ENCODE measurements at places on chromosomes 13 and 19.
A peak's percentile ranks its signal among the peaks of the same experiment; 100 is the strongest.

DNA sequence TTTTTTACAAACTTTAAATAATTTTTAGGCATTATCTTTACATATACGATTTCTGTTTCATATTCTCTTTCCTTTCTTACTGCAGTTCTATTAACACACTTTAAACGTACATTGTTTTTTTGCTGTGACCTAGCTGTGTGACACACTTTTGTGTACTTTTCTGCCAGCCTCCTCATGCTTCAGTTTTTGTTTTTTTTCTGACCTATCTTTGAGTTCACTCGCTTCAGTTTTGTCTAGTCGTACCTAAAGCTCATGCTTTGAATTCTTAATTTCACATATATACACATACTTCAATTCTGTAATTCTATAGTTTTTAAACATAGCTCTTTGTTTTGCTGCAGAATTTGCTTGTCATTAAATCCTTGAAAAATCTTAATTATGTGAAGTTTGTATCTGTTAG, 150.4 kb downstream of the PDS5B start:
- DNase-seq: no peak

DNA sequence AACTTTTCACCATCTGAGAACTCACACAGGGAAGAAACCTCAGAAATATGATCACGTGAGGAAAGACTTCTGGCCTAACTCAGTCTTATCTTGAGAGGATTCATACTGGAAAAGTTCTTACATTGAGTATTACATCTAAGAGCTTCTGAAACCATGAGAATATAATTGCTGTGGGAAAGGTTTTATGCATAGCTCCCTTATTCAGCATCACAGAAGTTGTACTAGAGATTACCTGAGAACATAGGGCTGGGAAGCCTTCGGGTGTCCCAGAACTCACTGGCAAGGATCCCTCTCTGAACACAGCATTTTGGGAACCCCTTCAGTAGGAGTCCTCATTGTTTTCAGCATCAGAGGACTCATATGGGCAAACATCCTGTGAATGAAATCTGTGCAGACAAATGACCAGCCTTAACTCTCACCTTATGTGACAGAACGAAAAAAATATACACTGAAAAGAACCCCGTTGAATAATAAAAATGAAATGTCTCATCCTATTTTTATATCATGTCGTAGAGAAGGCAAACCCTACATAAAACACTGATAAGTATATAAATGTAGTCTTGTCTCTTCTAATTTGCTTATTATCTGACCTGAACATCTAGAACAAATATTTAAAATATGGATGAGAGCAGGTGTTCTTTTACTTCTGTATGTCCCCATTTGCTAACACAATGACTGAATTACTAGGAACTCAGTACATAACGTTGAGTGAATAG, 14.2 kb downstream of the ZNF274 start:
- DNase-seq: no peak

DNA sequence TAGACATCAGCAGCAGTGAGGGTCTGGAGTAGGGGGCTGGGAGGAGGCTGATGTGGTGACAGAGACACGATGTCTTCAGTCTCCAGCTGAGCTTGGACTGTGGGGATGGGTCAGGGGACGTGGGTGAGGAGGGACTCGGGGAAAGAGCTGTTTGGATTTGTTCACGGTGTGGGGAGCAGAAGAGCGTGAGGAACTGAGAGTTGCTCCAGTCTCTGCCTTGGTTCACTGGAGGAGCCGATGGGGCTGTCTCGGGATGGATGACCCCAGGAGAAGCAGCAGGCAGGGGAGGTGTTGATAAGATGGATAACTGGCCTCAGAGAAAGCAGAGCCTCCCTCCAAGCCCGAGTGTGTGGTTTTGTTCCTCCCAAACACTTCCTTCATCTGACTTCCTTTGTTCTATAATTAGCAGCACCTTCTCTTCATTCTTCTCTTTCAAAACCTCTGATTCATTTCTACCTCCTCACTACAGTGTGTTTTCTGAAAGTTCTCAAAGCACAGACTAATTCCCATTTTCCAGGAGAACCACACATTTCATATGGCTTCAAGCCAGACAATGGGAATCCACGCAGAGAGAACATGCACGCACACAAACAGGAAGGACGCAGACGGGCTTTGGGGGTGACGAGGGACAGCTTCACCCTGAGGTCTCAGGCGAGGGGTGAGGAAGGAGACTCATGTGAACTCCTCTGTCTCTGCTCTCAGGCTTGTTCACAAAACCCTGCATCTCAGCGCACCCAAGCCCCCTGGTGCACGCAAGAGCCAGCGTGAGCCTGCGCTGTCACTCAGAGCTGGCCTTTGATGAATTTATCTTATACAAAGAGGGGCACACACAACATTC, 18.6 kb downstream of the LAIR2 start:
- no peak for DNase-seq

DNA sequence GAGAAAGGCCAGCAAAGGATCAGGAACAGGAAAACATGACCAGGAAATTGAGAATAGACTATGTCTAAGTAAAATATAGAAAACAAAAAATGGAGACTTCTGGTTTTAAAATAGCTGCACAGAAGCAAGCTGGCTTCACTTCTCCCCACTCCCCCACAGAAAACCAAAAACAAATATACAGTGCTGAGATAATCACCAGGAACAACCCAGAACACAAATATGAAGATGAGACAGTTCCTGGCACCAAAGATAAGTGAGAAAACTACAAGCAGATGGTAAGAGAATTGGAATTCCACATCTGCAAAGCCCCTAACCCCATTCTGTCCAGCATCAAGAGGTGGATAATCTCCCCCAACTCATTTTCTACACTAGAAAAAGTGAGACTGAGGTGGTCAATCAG, 397.7 kb downstream of the SUCLA2 start:
- DNase-seq: no peak

- DNase-seq: no peak
Measured at GRCh38 chr13:28355822-28356371, 139.0 kb downstream of the FLT1 start.

- no peak for DNase-seq
Measured at GRCh38 chr13:46132109-46132508, 27.3 kb upstream of the CPB2 start.

DNA sequence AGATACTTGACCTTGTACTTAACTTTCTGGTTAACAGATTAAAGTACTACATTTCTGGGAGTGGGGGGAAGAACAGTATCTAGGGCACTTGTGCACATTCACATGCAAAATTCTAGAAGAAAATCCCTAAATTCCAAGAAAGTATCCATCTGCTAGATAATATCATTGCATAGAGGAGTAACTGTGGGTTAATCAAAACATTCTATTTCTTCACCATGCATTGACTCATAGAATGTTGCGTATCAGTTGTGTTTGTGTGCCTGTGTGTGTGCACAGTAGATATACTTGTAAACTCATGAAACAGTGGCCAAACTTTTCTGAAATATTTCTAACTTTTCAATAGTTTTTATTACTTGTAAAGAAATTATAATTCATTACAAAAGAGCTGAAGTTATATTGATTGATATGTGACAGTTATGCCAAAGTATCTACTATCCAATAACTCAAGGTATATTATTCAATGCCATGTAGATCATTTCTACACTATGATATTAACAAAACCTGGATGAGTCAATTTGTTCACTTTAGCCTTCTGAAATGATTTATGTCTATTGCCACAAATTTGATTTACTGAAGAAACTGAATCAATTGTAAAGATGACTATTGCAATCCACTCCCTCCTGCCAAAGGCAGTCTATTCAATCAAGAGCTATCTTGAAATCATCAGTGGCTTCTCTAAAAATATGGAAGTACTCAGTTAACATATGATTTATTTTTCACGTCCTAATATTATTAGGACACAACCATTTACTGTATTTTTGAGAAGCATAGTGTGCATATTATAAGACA, 756.7 kb upstream of the ARGLU1 start:
- no peak for DNase-seq

DNA sequence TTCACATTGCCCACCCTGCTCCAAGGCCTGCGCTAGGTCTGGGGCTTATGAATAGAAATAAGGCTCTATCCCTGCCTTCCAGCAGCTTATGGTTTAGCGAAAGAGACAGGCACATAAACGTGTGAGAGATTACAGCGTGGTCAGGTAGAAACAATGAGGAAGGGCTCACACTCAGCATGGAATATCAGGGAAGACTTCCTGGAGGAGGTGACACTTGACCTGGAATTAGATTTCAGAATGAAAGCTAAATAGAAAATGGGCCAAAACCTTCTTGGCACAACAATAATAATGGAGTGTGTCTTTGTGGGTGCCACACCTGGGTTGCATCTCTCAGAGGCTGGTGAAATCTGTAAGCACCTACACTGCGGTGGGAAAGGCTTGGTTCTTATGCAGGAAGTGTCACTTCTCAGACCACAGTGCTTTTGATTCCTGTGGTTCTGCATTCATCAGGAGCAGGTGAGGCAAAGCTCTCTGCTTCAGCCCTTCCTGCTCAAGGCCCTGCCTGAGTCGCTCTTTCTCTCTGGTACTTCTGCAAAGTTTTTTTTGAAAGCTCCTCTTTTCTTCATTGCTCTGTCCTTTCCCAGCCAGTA, 430.3 kb downstream of the ZNF536 start:
- no peak for DNase-seq

- DNase-seq: no peak
Measured at GRCh38 chr13:55576389-55576788, 1564.3 kb upstream of the PRR20A start.

DNA sequence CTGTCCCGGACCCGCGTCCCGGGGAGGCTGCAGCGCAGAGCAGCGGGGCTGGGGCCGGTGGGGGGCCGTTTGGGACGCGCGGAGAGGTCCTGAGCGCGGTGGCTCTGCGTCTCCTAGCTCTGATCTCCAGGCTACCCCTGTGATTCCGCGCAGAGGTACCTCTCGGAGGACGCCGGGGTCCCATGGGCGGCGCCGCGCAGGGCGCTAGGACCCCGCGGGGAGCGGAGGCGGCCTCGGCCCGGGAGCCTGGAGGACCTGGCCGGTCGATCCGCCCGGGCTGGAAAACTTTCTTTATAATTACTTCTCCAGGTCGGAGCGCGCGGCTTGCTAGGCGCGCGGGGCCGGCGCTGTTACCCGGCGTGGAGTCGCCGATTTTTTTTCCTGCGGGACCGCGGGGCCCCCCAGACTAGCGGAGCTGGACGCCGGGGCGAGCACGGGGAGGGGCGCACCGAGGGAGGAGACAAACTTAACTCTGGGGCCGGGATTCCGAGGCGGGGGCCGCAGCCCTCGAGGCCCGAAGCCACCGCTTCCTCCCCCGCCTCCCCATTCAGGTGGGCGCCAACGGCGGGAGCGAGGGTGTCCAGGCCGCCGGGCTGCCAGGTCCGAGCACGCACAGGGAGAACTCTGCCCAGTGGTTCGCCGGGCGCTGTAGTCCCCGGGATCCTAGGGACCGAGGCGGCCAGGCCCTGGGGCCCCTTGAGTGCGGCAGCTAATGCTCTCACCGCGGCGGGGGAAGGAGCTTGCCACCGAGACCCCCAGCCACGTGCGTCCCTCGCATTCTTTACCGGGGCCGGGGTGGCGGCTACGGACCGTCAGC, 848 bp upstream of the CEBPA start:
- DNase-seq: no peak

DNA sequence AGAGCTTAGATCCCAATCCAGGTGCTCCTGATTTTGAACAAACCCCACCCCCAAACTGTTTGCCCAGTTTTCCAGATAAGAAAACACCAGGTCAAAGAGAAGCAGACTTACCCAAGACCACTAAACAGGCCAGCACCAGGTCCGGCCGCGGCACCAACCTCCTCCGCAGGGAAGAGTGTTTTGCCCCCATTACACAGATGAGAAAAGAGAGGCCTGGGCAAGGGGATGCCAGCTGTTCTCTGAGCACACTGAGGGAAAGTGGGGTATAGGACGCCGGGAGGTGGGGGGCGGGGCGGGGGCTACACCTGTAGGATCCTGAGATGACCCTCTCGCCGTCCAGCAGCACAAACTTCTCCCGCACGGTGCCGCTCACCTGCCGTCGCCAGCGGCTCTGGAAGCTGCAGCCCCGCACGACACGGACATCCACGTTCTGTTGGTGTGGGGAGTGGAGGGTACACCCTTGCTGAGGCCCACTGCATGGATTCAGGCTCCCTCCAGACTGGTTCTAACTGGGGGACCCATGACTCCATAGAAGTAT, 3.1 kb downstream of the SPACA4 start:
- no peak for DNase-seq

GRCh38 chr19:47540748-47541147, 25.9 kb upstream of the NAPA start:
- DNase-seq: peak; percentile 6

DNA sequence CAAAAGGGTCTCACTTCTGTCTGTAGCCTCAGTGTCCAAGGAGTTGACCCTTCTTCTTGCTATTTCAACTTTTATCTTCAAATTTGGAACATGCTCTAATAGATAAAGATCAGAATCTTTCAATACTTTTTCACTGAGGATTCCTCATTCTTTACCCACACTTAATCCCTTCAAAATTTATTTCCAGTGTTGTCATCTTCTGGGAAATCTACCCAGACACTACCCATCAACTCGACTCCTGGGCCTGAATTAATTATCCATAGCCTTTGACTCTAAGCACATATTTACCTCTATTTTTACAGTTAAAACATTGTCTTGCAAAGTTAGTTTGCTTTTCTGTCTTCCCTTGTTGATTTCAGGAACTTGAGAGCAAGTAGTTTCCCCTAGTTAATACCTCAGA, 1022.5 kb downstream of the PCDH9 start:
- DNase-seq: no peak

GRCh38 chr13:113178070-113178895, 19.8 kb downstream of the PROZ start:
- peak; percentile 87 for DNase-seq

DNA sequence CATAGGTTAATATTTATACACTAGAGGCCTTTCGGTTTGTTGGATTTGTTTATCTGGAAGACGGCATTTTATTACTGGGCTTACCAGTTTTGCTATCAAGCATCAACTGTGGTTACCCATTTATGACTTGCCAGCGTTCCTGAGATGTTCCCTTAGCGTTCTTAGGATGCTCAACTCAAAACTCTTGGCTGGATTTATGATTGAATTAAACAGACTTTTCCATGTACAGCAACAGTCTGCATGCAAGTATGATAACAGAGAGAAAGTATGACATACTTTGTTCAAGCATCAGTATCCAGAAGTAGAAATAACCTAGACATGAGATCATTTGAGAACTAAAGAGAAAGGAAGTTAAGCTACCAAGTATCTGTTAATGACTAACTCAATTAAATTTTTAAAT, 29.9 kb upstream of the RNF113B start:
- no peak for DNase-seq

DNA sequence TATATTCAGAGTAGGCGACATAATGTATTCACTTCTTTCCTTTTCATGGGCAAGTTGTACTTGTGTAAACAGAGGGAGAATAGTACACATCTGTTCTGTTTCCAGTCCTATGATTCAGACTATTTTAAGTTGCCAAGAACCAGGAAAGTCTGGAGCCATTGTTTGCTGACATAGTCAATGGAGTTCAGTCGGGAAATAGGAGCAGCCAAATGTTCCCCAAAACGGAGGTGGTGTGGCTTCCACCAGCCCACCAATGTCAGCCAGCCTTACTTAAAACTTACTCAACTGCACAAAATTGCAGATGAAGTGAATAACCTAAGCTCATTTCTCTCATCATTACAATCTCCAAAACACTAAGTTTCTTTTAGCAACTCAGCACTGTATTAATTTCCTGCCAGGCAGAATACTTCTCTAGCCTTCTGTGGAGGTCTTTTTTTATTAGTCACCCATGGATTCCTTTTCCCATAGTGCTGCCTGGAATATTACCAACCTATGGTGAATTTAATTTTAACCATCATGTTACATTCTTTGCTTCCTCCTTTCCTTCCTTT, 22.3 kb upstream of the CSNK1A1L start:
- peak; percentile 21 for DNase-seq

GRCh38 chr13:80655778-80656511, 315.0 kb upstream of the SPRY2 start:
- no peak for DNase-seq
